Tibial nerve (tissue), 4 donors: ENCODE measurements at places on chromosomes 13 and 19.

- DNase-seq: no peak
These were observed 52.2 kb upstream of the F7 start for GRCh38 chr13:113053376-113053775.

- DNase-seq: no peak
These were observed 68.2 kb downstream of the ITGBL1 start for GRCh38 chr13:101520672-101521071.

DNA sequence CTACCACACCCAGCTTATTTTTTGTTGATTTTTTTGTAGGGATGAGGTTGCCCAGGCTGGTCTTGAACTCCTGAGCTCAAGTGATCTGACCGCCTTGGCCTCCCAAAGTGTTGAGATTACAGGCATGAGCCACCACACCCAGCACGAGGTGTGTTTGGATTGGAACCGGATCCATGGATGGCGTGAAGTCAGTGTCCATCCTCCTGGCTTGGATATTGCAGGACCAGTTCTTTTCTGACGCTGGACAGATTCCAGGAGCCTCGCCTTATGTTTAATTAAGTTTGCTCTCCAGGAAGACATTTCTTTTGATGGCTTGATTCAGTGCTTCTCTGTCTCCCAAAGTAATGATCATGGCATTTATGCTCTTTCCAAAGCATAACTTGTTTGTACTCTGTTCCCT lies 14.4 kb upstream of the RFXAP start:
- no peak for DNase-seq

DNA sequence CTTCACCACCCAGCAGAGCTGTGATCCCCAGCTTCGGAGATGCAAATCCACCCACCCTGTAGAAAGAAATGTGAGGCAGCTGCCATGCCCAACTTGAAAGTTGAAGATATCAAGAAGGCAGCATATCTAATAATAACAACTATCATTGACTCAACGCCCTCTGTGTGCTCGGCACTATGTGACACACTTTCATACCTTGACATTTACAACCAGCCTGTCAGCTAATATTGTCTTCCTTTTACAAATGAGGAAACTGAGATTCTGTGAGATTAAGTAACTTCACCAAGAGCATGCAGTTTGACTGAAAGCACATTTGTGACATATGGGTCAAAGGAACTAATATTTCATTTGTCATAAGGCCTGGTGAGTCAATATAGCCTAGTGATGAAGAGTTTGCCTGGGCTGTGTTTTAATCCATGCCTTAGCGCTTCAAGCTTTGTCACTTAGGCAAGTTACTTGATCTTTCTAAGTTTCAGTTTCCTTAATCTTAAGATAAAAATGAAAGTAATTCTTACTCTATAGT lies 137.0 kb downstream of the FLT1 start:
- no peak for DNase-seq

DNA sequence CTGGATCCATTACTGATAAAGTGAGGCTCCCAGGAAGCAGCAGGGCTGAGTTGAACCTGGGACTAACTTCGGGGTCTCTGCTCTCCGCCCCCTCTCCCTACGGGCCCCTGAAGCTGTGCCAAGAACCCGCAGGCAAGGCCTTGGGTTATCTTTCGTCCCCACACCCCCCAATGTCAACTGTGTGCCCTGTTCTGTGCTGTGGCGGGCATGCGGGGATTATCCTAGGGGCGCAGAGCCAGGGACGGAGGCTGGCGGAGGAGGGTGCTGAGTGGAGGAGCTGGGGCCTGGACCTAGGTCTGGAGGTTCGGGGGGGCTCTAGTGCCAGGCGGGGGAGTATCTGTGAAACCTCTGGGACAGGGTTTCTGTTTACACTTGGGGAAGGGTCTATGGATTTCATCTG lies 26.4 kb downstream of the RFX1 start:
- DNase-seq: no peak

DNA sequence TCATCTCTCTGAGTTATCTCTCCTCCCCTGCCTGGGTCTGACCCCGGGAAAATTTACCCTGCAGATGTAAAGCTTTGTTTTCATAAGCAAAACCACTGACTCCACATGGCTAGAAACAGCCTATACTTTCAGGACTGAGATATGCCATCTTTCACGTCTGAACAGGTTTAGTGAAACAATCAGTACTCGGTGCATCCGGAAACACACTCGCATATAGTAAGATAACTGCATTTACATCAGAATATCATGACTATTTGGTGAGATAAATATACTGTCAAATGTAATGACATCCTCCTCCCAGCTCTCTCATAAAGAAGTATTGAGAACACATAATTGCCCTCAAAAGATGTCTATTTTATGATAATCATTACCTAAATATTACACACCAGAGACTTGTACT lies 172.8 kb downstream of the EFNB2 start:
- DNase-seq: no peak

- DNase-seq: no peak
These were observed 1.6 kb upstream of the KMT2B start for GRCh38 chr19:35715981-35716800.

- DNase-seq: no peak
These were observed 18.7 kb upstream of the CRYL1 start for GRCh38 chr13:20544201-20544923.
